ENCODE measurements at places on chromosomes 5 and 9.

- DNase-seq: no peak
Observed at GRCh38 chr5:35082530-35082929, 34.8 kb upstream of the AGXT2 start.

GRCh38 chr9:79390077-79390698 lies 181.6 kb upstream of the TLE4 start:
- DNase-seq: no peak

GRCh38 chr9:110464321-110464720 lies 115.2 kb downstream of the SVEP1 start:
- DNase-seq: no peak

- DNase-seq: no peak
Observed at GRCh38 chr9:91421128-91421765, 2.4 kb downstream of the NFIL3 start.

DNA sequence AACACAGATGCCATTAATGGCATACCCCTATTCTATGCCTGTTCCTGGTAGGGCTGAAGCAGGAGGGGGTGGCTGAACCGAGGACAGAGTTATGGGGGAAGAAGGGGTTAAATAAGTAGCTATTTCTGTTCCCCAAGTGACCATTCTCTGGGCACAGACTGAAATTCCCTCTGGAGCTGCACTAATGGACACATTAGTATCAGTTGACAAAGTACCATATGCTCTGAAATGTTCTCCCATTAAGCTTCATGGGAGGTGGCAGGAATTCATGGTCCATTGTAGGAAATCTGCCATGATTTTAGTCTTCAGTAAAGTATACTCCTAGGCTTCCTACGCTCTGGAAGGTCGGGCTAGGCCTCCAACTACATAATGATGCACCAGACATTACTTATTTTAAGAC lies 10.5 kb upstream of the FRMPD1 start:
- DNase-seq: no peak

DNA sequence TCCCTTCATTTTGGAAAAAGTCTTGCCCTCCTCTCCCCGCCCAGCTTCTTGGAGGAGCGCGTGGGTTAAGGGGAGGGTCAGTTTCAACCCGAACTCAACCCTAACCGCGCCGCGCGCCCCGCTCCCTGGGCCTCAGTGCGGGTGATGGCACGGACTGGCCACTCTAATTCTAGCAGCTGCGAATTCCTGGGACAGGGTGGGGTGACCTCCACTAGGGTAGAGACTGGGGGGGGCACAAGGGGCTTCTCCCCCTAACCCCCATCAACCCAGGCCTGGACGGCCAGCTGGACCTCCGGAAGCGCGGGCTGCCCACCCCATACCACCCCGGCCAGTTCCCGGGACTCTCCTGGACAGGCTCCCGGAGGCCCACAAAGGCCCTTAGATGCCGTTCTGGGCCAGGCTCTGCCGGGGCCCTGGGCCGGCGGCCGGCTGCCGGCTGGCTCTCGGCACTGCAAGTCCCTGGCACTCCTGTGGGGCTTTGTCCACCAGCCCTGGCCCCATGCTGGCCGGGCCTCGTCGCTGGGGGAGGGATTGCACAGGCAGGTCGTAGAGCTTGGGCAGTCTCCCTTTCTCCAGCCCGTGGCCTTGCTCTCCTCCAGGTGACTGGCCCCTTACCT lies 7.2 kb upstream of the PSD2 start:
- no peak for DNase-seq

DNA sequence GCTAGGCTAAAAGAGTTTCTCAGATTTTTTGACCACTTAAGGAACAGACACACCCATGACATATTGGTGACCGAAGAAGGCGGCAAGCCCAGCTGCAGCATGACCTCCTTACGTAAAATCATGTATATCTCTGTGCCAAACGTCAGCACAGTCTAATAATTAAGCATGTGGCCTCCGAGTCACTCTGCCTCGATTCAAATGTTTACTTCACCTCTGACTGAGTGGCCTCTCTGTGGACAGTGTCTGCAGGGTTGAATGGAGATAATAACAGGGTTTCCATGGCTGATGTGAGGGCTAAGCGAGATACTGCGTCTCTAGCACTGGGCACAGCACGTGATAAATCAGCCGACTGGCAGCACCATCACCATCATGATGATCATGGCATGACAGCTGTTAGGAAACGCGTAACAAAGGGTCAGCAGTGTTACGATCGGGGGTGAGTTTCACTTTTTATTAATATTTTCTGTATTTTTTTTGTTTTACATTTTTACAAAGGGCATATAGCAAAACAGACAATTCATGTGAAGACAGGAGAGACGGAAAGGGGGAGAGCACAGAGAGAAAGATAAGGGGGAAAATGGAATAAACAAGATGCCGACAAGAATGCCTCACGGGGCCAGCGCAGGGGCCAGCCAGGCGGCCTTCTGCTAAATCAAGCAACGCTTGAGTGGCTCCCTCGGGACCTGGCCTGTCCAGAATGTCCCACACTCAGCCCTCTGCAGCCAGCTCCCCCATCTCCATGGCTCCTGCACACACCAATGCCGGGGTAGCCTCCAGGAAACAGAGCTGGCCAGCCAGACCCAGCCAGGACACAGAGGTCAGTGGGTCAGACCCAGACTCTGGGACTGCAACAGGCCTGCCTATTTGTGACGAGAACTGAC lies 60.3 kb downstream of the ADAMTS2 start:
- DNase-seq: no peak

- DNase-seq: no peak
Observed at GRCh38 chr5:135013947-135014570, 20.0 kb downstream of the PITX1 start.

DNA sequence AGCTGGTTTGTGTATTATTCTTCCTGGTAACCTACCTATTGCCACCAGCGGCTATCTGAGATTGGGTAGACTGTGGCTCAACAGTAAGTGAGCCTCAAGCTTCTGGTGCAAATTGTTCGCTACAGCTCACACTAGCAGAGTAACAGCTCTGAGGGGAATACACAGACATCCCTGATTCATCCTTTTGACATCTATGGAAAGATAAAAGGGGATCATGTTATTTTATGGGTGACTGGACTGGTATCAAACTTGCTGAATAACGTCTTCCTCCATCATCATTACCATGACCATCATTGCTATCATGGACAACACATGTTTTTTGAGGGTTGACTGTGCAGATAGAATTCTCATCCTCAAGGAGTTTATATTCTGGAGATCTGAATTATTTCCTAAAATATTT lies 129.6 kb downstream of the PIK3R1 start:
- DNase-seq: no peak

GRCh38 chr9:133774799-133775198 lies 36.6 kb upstream of the SARDH start:
- no peak for DNase-seq

DNA sequence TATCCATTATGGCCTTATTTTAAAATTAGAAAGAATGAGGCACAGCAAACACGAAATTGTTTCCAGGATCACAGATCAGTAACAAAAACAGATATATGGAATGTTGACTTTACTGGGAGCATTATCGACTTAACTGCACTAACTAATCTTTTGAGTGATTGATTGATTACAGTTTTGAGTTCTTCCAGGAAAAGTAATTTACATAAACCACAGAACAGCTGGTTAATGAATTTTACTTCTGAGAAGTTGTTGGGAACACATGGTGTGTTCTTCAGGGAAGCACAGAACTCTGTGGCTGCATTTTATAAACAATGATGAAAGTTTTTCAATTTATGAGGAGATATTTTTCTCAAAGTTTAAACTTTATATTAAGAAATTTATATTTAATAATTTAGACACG lies 802.4 kb upstream of the ACO1 start:
- no peak for DNase-seq

GRCh38 chr5:116528519-116529234 lies 45.9 kb downstream of the SEMA6A start:
- no peak for DNase-seq

DNA sequence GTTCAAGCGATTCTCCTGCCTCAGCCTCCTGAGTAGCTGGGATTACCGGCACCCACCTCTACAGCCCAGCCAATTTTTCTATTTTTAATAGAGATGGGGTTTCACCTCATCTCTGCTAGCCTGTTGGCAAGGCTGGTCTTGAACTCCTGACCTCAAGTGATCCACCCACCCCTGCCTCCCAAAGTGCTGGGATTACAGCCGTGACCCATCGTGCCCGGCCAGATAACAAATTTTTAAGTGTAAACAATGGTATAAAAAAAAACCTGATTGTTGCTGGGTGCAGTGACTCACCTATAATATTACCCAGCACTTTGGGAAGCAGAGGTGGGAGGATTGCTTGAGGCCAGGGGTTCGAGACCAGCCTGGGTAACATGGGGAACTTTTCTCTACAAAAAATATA lies 28.0 kb upstream of the N4BP3 start:
- no peak for DNase-seq

- DNase-seq: no peak
Observed at GRCh38 chr9:133605856-133606707, 3.1 kb downstream of the FAM163B start.

DNA sequence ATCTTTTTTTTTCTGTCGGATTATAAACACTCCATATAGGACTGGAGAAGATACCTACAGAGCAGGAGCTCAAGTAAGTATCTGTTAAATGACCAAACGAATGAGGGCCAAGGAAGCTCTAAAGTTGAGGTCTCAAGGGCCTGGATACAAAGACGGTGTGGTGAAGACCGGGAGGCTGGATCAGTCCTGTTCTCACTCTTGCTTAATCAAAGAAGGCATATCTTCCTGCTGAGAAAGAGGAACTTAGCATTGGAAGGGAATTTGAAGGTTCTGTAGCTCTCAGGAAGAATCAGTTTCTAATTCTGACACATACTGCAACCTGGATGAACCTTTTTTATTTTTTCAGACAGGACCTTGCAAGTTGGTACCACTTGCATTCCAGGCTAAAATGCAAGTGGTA lies 28.3 kb upstream of the PAX5 start:
- no peak for DNase-seq

DNA sequence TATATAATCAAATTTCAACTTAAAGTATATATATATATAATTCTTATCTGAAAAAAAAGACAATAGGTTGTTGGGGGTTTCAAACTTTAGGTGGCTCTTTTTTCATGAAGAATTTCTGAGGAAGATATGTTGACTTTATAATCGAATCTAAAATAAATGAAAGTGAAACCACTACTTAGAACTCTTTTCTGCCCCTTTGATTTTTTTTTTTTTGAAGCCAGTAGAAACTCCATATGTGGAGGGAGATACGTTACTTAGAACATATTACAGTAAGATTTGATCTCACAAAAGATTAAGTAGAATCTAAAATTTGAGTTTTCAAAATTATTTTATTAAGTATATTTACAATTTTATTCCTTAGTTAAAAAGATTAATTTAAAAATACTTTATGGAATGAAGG lies 96.9 kb downstream of the ATG10 start:
- no peak for DNase-seq

DNA sequence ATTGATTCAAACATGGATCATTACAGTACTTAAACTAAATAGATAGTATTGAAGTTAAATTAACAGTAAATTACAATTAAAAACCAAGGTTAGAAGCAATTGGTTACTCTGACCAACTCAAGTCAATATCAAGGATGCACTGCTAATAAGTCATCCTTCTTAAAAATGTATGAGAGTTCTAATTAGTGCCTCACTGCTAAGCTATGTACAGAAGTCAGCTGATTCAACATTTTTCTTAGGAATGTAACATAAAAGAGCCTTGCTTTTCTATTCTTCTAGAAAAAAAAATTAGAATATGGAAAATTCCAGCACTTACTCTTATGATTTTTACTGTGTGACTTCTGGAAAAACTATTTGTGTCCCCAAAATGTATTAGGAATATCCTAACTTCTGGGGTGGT lies 75.7 kb upstream of the FBN2 start:
- no peak for DNase-seq

GRCh38 chr5:68734781-68735180 lies 359.0 kb upstream of the SLC30A5 start:
- DNase-seq: no peak

- no peak for DNase-seq
Observed at GRCh38 chr5:33565324-33565723, 124.6 kb downstream of the TARS1 start.

DNA sequence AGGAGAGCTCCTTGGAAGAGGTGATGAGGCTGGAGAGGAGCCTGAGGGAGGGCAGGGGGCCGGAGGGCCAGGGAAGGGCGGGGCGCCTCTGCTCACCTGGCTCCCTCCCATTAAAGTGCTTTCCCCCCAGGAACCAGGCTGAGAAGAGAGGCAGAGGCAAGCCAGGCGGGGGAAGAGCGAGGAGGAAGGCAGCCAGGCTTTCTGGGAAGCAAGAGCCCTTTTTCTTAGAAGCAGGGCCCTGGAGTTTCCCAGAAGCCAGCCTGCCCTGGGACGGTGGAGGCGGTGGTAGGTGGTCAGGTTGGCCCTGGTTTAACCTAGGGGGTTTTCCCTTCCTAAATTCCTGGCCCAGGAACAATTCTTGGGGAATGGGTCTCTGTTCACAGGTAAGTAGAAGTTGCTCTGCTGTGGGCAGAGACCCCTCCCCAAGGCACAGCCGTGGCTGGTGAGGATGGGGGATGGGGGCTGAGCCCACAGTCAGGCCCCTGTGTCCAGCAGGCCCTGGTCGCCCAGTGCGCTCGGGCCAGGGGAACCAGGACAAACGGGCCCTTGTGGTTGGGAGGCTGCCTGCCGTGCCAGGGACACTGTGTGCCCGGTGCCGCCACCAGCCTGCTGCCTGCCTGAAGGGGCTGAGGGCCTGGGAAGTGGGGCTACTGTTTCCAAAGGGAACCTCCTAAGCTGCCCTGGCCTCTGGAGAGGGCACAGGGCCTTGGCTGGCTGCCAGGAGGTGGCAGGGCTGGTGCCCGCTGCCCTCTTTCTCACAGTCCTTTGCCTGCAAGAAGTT lies 16.6 kb upstream of the RALGDS start:
- peak; percentile 54 for DNase-seq

DNA sequence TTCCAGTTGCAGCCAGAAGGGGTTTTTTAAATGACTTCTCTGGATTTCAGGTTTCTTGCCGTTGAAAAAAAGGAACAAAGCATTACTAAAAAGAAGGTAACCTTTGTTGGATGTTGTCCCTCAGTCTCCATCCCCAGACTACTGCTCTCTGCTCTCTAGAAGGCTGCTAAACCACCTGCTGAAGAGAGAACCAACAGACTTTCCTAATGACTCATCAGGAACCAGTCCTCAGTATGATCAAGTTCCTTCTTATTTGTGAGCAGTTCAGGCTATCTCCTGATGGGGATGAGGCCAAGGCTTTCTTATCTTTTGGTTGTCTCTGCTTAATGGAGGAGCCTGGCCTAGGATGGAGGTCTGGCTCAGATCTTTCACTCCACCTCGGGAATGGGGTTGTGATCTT lies 4.1 kb downstream of the KIF4B start:
- no peak for DNase-seq

- no peak for DNase-seq
Observed at GRCh38 chr5:135950611-135951010, 4.2 kb downstream of the LECT2 start.

- no peak for DNase-seq
Observed at GRCh38 chr5:72301557-72301956, 18.5 kb downstream of the MRPS27 start.
